ENCODE measurements at places on chromosomes 13 and 19. TPM values are rescaled to one million over a fixed set of nuclear protein-coding genes. Genes with fewer than 3 reads are reported as not detected.

Gene OR10H1
- polyA plus RNA-seq = not detected

Gene TEX101
- not detected for polyA plus RNA-seq

Gene LILRB2
- polyA plus RNA-seq = not detected

Gene KLHL1
- polyA plus RNA-seq = not detected

Gene PLPPR2
- 9.7 TPM for polyA plus RNA-seq

Gene ZC3H4
- polyA plus RNA-seq = 33.4 TPM

- no peak for DNase-seq
Measured at GRCh38 chr13:76634431-76635191, 251.6 kb downstream of the KCTD12 start.

GRCh38 chr19:2014731-2015607 is 545 bp downstream of the BTBD2 start:
- no peak for DNase-seq

- DNase-seq = no peak
Measured at GRCh38 chr19:496112-496665, at the start of gene MADCAM1. Gene MADCAM1 (plus strand): TSS chr19:496486. CDS start chr19:496500, 14 bp downstream.

GRCh38 chr19:35899547-35900214 is 659 bp downstream of the NFKBID start:
- DNase-seq = peak; percentile 98

DNA sequence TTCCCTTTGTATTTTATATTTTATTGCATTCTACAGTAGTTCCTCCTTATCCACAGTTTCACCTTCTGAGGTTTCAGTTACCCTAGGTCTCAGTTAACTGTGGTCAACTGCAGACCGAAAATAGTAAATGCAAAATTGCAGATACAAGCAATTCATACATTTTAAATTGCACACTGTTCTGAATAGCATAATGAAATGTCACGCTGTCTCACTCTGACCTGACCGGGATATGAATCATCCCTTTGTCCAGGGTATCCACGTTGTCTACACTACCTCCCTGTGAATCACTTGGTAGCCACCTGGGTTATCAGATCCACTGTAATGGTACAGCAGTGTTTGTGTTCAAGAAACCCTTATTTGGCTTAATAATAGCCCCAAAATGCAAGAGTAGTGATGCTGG is 325.0 kb downstream of the DNAJC15 start:
- peak; percentile 11 for DNase-seq

DNA sequence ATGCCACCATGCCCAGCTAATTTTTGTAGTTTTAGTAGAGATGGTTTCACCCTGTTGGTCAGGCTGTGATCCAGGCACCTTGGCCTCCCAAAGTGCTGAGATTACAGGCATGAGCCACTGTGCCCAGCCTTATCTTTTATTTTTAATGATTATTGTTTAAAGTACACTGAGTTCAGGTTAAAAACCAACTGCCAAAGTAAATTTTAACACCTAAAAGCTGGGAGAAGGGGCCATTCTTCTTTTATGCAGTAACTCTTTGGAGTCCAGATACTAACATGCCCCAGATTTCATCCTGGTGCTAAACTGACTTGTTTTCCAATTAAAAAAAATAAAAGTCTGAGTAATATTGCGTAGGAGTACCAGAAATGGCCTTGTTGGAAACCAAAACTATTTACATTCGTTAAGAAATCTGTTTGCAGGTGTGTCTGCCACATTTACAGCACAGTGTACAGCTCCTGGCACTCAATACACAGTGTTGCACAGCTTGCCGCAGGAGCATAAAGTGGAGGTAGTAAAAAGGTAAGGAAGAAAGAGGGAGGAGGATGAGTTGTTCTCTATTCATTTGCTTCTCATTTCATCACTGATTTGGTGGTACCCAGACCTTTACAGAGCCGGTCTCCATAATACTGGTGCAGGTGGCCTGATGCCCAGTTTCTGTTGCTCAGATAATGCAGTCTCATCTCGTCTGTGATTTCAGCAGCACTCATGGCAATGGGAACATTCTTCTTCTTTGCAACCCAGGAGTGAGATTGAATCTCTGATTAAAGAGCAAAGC is 108.9 kb downstream of the PCCA start:
- no peak for DNase-seq

DNA sequence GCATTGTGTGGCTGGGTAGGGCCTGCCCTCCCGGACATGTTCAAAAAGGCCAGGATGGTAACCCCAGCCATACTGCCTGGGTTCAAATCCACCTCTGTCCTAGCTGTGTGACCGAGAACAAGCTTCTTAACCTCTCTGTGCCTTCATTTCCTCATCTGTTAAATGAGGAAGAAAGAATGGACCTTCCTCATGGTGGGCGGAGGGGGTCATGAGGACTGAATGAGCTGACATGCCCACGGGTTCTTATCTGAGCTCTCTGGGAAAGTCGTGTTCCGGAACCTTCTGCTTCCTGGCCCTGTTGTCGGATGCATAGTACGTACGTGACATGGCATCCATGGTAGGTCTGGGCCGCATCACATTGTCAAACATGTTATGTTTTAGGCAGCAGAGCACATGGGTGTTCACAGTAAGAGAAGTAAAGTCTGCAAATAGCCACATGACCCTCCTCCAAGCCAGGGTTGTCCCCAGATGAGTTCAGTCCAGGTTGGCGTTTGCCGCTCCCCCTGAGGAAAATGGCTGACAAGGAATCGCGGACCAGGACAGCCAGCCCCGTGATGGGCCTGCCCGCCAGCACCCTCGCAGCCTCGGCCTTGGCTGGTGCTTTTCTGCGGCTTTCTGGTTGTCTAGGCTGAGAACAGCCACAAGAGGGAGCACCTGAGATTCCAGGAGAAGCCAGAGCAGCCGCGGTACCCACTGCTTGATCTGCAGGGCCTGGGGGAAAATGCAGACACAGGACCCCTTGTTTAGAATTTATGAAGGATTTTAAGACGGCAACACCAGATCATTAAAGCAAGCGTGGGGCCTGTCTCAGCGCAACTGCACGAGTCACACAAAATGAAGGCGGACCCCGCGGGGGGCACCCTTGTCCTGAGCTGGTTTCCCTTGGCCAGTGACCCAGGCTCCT is 2.4 kb upstream of the NTN5 start:
- peak; percentile 90 for DNase-seq

DNA sequence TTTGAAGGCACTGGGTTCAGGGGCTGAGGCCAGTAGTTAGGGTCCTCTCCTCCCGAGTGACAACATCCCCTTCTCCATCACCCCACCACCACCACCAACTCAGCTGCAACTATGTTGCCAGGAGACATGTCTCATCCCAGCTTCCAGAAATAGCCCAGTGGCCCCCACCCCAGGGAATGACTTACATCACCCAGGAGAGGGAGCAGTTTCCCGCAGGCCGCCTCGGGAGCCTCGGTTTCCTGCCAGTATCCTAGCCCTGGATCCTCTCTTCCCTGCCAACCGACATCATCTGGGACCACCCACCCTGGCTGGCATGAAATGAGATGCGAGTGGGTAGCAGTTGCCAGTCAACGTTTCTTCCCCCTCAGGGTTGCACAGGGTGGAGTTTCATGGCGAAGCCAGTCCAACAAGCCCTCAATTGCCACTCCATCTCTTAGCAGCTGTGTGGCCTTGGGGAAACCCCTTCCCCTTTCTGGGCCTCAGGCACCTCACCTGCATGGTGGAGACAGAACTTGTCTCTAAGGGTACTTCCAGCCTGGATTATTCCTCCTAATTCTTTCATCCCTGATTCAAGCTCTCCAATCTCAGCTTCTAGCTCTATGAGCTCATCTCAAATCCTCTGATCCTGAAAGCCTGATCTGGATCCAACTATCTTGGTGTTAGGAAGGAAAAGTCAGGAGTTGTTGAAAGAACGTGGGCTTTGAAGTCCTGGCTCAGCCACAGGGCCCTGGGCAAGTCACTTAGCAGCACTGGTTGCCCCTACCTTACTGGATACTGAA is 3.9 kb upstream of the GSK3A start:
- peak; percentile 94 for DNase-seq

DNA sequence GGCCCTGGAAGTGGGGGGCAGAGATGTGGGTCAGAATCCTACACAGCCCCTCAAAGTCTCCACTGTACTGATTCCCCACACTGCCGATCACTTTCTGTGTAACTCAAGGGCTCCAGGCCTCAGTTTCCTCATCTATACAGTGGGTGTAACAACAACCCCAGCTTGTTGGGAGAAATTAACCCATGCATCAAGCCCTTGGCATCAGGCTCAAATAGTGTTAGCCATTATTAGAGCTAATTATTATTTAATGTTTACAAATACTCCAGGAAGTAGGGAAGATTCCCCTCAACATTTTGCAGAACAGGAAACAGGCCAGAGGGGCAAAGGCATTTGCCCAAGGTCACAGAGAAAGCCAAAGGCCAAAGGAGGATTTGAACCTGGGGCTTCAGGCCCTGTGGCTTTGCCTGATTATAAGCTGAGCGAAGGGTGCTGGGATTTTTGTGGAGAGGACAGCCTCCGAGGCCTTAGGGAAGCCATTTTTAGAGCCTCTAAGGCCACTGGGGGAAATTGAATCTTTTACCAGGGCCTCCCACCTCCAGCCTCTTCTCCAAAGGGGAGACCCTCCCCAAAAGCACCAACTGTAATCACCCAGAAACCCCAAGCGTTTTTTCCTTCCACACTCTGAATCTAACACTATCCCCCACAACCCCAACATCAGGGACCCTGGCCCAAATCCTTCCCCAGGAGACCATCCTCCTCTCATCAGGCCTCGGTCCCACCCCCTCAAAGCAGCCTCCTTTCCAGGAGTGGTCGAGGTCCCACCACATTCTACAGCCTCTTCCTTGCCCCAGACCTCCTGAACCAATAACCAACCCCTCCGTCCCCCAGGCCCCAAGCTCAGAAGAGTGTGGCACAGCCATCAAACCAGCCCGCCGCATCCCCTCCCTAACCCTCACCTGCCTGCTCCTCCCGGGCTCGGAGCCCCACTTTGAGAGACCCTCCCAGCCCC is 1.1 kb downstream of the FKBP8 start:
- DNase-seq = no peak

DNA sequence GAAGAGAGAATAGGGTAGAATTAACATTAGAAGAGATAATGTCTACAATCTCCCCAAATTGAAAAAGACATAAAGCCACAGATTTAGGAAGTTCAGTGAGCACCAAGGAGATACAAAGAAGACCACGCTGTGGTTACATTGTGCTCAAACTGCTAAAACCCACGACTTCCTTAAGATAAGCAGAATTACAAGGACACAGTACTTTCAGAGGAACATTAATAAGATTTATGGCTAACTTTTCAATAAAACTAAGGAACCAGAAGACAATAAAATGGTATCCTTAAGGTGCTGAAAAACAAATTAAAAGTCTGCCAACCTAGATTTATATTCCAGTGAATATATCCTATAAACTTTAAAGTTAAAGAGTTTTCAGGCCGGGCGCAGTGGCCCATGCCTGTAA is 7.4 kb upstream of the IL17D start:
- no peak for DNase-seq

DNA sequence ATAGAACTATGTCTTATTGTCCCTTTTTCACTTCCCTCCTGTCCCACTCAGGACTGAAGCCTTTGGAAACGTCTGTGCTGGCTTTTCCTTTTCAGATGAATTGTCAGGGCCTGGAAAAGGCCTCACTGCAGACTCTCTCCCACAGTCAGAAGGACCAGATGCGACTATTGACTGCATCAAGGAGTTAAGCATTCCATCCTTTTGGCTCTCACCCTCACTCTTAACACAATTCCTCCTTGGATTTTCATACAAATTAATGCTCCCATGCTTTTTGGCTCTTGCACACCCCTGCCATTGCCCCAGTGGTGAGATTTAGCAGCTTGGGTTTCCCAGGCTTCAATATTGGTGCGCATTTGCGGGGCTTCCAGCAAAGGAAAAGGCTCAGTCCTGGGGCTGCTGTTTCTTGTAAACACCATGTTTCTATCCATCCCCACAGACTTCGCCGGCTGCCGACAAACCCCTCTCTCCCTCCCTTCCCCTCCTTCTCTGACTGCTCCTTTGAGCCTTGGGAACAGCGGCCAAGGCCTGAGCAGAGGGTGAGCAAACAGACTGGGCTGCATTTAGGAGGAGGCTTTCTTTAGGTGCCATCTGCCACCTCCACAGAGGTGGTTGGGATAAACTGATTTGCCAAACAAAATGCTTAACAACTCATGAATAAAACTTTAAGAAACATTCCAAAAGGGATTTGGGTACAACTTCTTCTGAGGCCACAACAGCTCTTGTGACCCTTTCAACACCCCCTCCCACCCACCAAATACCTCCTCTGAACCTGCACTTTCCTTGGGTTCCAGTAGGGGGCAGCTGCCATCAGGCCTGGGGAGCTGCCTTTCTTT is 48.6 kb upstream of the PCDH8 start:
- no peak for DNase-seq

- peak; percentile 60 for DNase-seq
Measured at GRCh38 chr13:73465617-73465971, 406.8 kb downstream of the KLF5 start.

DNA sequence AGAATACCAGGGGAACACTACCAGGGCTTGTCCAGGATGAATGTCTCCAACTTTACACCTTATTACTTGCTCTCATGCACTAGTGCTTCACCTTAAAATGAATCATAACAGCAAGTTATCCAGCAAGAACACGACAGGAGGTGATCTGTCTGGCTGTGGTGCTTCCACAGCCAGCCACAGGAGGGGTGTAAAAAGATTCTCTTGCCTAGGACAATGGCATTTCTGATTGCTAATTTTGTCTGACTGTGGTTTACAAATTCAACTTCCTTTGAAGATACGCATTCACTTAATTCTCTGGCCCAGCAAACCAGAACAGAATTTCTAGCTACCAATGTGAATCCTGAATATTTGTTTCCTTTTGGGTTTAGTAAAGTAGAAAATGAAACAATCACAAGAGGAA is 23.1 kb upstream of the COG3 start:
- DNase-seq = no peak

Data from A549 (cell line).